CD4-positive, alpha-beta T cell treated with Interleukin-10 for 1 hour (primary cell): ENCODE measurements at places on chromosomes 4 and X.

- DNase-seq: no peak
Measured at GRCh38 chr4:124431653-124432192, 280.8 kb downstream of the ANKRD50 start.

DNA sequence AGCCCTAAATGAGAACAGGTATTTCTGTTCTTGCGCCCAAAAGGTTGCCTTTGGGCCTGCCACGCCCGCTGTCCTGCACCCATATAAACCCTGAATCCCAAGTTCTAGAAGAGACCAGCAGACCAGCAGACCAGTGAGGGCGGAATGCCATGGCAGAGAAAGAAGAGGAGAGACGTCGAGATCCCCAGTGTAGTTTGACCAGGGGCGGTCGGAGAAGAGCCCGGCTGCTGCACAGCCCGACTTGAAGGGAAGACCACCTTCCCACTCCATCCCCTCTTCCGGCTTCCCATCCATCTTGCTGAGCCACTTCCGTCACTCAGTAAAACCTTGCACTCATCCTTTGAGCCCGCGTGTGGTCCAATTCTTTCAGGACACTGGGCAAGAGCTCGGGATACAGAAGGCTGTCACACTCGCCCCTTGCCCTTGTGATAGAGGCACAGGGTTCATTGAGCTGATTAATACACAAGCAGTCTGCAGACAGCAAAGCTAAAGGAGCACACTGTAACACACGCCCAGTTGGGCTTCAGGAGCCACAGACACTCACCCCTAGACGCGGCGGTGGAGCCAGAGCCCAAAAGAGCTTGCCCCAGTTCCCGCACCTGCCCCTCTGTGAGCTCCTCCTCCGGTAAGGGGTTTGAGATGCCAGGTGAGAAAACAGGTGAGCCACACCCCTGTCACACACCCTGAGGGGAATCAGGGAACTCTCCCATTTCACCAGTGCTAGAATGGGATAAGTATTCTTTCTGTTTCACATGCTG lies 230.8 kb downstream of the PCDH10 start:
- no peak for DNase-seq

GRCh38 chr4:133865612-133866327 lies 335.8 kb downstream of the PABPC4L start:
- no peak for DNase-seq

- DNase-seq: no peak
Measured at GRCh38 chrX:49029876-49030275, 13.3 kb downstream of the TFE3 start.

GRCh38 chrX:41858161-41858775 lies 65.1 kb downstream of the CASK start:
- no peak for DNase-seq

GRCh38 chr4:93710101-93710846 lies 118.3 kb upstream of the ATOH1 start:
- no peak for DNase-seq

GRCh38 chrX:5646818-5647217 lies 581.8 kb downstream of the NLGN4X start:
- no peak for DNase-seq

DNA sequence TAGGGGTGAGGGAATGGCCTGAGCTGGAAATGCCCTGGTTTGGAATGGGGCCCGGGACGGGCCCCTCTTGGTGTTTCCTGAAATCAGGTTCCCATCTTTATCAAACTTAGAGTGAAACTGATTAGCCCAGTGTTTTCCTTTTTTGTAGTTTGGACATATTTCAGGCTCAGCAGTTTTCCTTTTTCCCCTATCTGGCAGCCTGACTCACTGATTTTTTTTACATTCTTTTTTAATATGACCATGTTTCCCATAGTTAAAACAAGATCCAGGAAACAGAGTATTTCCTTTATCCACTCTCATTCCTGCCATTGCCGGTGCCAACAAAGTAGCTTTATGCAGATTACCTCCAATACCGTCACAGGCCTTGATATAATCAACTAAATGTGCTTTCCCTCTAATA lies 20.5 kb upstream of the C4orf17 start:
- no peak for DNase-seq

DNA sequence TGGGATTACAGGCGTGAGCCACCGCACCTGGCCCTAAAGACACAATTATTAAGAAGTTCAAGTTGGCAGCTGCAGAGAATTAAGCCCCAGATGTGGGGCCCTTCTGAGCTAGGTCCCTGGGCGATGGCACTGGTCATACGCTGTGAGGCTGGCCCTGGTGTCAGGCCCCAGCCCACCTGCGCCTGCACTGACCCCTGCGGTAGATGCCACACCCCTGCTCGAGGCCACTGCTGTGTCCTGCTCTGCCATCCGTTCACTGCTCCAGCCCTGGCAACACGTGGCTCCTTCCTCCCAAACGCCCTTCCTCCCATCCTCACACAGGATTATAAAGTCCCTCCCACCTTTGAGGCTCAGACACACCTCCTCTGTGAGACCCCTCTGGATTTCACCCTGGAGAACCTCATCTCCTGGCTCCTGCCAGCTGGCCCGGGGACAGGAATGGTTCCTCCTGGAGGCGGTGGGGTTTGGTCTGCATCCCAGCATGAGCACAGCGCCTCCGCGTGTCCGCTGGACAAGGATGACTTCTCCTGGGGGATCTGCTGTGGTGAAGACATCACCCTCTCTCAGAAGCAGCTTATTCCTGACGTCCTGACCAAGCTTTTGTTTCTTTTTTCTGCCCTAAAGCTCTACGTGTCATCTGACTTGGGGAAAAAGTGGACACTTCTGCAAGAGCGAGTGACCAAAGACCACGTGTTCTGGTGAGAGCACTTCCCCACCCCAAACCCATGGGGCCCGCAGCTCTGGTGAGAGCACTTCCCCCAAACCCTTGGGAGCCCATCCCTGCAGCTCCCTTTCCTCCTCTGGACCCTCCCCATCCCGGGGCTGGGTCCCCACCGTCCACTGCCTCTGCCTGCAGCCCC lies 219.0 kb upstream of the PSAPL1 start:
- DNase-seq: no peak

DNA sequence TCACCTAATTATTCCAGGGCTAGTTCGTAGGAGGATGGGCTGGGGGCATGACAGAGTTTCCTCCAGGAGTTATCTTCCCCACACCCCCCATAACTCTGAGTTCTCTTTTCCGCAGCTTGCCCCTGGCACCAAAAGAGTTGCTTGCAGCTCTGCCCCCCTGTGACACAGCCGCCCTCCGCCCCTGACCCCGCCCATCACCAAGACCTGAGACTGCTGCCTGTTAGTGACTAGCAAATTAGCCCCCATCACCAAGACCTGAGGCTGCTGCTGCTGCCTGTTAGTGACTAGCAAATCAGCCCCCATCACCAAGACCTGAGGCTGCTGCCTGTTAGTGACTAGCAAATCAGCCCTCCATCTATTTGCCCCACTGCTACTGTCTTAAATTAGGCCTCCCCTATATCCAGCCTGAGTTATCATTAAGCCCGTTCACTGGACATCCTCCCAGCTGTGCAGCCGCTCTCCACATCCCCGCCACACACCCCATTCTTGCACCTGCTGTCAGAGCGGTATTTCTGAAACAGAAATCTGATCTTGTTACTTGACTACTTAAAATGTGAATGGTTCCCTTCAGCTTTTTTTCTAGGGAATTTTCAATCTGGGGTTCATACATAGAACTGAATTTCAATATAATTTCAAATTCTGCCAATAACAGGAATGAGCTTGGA lies 1.5 kb upstream of the PAPSS1 start:
- DNase-seq: peak; percentile 52

- no peak for DNase-seq
Measured at GRCh38 chr4:99669084-99669483, 11.5 kb upstream of the C4orf54 start.

GRCh38 chr4:24470666-24471485 lies 113.5 kb downstream of the DHX15 start:
- DNase-seq: peak; percentile 21

DNA sequence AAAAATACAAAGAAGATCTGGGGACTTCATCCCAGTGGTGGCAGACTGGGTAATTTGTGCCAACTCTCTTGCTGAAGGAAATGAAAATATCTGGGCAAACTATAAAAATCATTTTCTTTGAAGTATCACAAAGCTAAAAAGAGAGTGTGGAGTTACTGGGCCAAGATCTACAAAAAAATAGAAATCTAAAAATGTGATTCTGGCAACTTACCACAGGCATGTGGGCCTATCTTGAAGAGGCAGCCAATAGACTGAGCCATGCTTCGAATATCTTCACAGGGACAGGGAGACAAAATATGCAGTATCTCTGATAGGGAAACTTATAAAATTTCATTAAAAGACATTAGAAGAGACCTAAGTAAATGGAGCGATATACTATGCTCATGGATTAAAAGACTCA lies 168.8 kb downstream of the RCHY1 start:
- no peak for DNase-seq

DNA sequence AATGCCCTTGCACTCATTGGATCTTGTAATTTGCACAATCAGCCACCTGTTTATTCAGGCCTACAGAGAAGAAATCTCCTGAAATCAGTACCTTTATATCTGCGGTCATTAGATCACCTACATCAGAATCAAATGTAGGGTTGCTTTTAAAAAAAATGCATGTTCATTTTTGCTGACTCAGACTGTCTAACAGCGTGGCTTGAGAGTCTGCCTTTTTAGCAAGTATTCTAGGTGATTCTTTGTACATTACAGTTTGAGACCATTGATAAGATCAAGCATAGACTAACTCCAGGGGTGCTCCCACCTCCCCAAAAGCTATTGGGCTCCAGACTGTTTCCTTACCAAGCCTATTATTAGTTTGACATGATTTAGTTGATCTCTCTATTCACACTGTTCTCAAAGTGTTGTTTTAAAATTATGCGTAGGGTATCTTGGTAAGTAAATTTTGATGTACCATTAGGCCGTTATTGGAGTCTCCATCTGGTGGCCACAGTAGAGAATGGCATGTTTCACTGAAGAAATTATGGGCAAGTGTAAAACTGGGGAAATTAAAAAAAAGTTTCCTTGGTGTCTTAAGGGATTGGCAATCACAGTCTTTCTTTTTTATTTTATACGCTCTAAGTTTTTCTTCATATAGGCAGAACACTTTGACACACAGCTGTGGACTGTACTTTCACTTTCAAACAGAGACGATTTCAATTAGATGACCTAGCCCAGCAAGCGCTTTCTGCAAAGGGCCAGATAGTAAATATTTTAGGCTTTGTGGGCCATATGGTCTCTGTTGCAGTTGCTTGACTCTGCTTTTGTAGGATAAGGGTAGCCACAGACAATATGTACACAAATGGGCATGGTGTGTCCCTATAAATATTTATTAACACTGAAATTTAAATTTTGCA lies 33.7 kb upstream of the MSL3 start:
- DNase-seq: peak; percentile 32

DNA sequence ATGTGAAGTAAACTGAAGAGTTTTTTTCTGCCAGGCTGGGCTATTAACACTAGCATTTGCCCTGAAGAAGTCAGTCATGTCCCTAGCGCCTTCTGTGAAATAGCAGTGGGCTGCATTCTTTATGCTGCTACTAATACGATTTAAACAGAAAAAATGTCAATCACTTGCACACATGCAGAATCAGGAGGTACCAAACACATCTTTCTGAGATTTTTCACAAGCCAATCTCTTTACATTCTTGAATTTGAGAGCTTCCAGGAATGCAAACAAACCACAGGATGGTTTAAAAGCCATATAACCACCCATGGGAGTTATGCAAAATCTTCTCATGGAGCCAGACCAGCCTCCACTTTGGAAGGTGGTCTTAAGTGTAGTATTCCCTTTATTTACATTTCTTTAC lies 220.1 kb downstream of the IQCM start:
- no peak for DNase-seq

DNA sequence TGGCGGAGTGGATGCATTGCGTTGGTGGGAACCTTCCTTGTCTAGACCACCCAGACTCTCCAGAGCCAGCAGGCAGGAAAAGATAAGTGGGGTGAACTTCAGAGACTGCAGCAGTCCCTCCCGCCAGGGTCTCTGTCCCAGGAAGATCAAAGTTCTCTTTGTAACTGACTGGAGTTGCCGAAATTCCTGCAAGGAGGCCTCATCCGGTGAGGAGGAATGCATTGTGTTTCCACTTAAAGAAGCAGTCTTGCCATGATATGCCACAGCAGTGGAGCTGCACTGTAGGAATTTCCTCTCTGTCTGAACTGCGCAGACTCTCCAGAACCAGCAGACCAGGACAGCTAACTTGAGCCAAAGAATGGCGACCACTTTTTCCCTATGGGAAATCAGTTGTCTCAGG lies 1190.4 kb downstream of the TECRL start:
- DNase-seq: no peak

DNA sequence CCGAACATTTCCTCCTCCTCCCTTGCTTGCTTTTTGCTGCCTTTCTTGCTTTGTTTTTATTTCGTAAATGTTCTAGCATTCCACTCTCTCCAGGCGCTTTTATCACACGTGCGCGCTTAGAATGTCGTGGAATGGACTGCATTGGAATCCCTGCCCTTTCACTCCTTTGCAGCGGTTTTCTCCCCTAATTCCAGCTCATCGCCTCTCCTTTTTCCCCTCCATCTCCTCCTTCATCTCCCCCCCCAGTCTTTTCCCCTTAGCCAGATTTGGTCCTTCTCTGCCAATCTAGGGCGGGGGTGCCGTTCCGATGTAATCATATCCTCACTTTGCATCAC lies 579 bp downstream of the OGT start:
- DNase-seq: no peak

- no peak for DNase-seq
Measured at GRCh38 chr4:56259655-56260054, 127.6 kb downstream of the AASDH start.

- DNase-seq: no peak
Measured at GRCh38 chr4:79223993-79224776, 101.7 kb downstream of the NAA11 start.

- DNase-seq: no peak
Measured at GRCh38 chr4:154368060-154368459, 123.5 kb downstream of the DCHS2 start.

DNA sequence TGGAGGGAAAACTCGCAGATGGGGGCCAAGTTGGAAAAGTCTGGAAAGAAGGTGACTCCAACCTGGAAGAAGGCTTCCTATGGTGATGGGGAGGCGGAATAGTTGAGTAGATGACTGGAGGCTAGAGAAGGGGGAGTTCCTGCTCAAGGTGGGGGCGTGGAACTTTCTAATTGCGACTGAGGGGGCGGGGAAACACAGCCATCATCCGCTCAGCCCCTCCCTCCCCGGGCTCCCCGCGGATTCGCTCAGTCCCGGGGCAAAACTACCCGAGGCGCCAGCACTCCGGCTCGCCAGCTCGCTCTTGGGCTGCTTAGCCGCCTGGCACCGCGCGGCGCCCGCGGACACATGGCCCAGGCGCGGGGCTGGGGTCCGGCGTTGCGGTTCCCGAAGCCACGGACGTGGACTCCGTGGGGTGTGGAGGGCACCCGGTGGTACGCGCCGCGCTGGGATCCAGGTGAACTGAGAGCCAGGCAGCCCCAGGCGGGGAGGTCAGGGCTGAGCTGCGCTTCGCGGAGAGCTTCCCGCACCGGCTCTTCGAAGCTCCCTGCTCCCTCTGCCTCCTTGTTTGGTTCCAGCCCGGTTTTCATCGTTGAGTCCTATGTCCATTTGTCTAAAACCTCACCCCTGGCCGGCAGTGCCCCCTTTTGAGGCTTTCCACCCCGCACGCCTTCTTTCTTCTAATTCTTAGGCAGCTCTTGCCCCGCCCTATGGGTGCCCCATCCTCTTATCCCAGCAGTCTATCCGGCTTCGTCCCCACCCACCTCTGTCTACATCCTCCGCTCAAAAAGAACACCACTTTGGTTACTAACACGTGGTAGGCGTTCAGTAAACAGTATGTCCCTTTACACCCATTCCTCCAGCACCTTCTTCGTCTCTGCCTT lies 38.9 kb downstream of the STARD8 start:
- DNase-seq: peak; percentile 14
